B cell (primary cell): ENCODE measurements at places on chromosomes 5 and 9.

DNA sequence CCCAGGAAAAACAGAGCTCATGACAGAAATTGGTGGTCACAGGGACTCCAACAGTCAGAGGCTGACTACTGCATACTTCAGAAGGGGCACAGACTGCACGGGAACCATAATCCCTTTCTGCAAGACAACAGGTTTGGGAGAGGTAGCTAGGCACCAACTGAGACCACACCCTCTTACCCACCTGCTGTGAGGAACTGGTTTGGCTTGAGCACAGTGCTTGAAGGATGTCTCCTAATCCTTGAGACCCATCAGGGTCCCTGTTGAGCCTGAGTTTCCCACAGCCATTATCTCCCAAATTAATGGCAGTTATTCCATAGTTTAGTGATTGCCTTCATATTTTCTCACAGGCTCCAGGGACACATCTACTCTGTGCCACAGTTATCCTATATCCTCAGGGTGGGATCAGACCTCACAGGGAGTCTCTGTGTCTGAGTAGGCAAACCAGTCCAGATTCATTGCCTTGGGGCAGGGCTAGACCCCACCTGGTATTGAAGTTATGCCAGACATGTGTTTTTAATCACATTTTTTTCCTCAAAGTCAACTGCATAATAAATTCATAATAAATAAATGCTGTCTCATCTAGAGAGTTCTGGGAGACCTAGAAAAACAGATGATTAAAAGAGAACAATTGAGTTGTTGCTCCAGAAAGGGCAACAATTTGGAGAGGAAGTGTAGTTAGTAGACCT is 9.3 kb upstream of the CAST start:
- DNase-seq, result no peak

DNA sequence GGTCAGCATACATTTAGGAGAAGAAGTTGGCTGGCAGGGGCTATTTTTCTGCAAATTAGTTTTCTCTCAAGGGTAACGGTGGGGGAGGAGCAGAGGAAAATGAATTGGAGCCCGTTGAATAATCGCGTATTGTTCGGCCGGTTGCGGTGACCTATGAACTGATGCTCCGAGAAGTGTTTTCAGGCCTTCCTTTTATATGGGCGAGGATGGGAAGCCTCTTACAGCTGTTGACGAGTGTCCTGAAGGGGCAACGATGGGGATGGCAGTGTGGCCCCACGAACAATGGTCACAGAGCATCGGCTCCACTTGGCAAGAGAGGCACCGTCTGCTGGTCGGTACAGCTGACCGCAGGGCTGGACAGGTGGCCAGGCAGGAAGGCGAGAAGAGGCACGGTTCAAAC is 400.7 kb downstream of the ZSWIM6 start:
- DNase-seq, result no peak

DNA sequence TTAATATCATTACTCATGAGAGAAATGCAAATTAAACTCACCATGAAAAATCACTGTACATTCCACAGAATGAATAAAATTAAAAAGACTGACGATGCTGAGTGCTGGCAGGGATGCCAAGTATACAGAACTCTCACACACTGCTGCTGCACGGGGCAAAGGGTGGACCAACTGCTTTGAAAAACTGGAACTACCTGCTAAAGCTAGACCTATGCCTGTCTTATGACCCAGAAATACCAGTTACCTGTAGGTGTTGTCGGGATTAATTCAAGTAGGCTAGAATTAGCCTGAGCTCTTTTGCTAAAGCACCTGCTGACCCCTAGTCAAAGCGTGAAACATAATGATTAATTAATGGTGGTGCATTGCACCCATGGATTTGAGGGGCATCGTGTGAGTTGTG is 36.5 kb upstream of the ANKRD18A start:
- DNase-seq, result no peak

DNA sequence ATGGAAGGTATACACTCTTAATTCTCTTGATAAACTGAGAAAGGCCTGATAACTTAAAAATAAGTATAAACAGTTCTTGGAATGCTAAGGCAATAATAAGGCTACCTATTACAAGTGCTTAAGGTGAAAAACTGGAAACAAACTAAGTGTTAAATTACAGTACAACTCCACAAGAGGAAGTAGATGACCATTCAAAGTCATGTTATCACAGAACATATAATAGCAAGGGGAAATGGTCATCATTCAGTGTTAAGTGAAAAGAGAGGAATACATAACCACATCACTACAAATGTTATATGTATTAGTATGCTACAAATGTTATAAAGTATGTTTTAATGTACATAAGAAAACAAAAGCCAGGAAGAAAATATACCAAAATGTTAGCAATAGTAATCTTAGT is 135.9 kb downstream of the CCDC192 start:
- no peak for DNase-seq

GRCh38 chr9:135273008-135273407 is 185.5 kb downstream of the OLFM1 start:
- DNase-seq, result no peak

- no peak for DNase-seq
Observed at GRCh38 chr9:116939614-116940013, 252.5 kb downstream of the TRIM32 start.

DNA sequence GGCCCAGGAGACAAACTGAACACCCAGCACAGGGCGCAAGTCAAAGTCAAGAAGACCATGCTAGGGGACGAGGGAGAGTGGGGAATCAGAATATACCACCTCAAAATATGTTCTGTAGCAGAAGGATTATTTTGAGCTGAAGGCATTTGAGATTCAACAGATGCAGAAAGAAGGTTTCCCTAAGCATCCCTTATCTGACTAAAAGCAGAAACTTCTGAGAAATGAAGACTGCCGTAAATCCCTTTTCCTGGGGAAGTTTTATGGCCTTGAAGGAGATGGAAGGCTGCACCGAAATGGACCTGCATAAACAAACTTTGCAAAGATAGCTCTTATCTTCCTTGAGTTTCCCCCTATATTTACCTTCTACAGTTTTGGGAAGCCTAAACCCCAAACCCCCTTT is 72.8 kb downstream of the PTTG1 start:
- no peak for DNase-seq

GRCh38 chr9:81669866-81670265 is 19.5 kb downstream of the TLE1 start:
- DNase-seq, result no peak

DNA sequence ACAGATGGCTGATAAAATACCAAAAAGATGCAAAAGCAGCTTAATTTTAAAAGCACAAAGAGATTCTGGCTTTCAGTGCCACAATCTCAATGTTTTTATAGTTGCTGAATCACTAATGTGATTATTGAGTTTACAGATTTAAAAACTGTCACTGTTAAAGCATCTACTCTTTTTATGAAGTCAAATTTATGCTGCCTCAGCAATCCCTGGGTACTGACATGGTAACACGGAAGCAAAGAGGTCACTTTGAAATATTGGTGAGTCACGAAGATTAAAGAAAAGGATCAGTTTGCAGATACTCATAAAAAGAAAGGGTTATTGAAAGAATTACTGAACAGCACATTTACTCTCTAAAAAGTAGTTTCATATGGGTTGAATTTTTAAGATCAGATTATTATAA is 39.7 kb upstream of the HMGCS1 start:
- no peak for DNase-seq

DNA sequence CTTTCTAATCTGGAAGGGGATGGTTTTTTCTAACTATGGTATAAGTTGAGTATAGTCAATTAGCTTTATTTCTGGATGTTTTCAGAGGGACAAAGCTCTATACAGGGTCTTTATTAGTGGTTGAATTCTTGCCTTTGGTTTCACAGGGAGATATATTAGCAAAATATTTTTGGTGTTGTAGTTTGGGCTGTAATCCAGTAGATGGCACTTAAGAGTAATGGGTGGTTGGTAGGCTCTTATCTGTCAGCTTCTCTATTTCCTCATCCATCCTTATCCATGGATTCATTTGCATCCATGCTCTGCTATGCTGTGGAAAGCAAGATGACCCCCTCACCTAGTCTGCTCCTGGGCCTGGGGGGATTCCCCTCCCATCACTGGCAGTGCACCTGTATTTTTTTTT is 363.6 kb upstream of the CYLC2 start:
- DNase-seq, result no peak

DNA sequence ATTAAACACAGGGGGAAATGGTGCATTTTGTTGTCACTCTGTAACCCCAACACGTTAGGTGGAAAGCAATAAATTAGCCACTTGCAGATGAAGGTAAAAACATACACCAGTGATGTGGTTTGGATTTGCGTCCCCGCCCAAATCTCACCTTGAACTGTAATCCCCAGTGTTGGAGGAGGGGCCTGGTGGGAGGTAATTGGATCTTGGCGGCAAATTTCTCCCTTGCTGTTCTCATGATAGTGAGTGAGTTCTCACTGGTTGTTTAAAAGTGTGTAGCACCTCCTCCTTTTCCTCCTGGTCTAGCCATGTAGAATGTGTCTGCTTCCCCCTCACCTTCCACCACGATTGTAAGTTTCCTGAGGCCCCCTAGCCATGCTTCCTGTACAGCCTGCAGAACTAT is 17.2 kb downstream of the EPB41L4A start:
- no peak for DNase-seq

- no peak for DNase-seq
Observed at GRCh38 chr9:99885747-99886146, 20.7 kb upstream of the STX17 start.

DNA sequence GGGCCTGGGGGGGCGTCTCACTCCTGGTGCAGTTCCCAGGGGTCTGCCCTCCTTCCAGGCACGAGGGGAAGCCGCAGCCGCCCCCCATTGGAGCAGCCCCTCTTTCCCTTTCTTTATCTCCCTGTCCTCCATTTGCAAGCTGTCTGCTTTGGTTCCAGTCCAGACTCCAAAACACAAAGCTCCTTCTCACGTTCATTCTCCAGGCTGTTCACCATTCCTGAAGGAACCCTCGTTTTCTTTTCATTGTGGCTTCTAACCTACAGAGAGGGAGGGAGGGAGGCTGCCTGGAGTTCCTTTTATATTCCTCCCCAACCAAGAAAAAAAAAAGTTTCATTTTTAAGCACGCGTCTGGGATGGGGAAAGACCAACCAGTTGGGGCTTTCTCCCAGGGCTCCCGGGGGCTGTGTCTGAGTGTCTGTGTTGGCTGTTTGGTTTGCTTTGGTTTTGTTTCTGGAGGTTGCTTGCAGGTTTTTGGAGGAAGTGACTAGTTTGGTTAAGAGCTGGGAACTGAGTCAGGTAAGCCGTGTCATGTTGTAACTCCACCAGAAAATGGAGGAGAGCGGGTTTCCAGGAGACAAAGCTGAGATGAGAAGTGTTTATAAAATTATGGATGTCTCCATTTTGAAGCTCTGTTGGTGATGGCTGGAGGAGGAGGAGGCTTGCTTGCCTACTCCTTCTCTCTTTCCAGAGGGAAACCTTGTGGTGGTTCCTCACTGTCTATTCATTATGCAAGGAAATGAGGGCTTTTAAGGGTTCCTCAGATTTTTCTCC is 1.6 kb downstream of the ZNF462 start:
- no peak for DNase-seq

- DNase-seq, result no peak
Observed at GRCh38 chr9:76162751-76163500, 231.3 kb downstream of the RFK start.

GRCh38 chr5:4246447-4246846 is 650.8 kb downstream of the IRX1 start:
- no peak for DNase-seq

- no peak for DNase-seq
Observed at GRCh38 chr5:161847941-161848391, at the start of gene GABRA1. Gene GABRA1, plus strand, starts transcription at chr5:161848120. Its CDS starts 2,691 bp downstream, at chr5:161850811.

GRCh38 chr5:10704949-10705621 is 55.9 kb downstream of the DAP start:
- no peak for DNase-seq

DNA sequence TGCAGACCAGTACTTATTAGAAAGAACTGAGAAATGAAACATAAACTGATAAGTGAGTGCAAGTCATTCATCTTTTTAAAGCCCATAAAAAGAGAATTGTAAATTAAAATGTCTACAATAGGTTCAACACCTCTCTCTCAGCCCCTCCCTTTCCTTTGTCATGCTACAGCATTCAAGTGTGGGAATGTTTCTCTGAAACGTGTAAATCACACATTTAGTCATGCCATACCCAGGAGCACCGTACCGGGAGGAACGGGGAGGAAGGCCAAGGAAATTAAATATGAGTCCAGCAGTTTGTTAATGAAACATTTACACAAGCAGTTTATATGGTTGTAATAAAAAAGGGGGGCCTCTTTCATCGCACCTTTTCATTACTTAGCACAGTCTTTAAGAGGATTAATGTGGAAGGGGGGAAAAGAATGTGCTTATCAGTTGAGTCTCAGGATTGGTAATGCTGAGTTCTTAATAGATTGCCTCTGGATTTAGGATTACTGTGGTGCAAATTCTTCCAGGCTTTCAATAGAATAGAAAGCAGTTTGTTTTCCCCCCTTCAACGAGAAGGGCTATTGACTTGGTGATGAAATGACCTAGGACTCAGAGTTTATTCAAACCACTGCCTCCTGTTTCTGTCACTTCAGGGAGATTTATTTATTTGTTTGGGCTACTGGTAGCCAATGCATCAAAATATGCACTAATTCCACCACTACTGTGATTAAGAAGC is 176.0 kb upstream of the ZNF608 start:
- no peak for DNase-seq

DNA sequence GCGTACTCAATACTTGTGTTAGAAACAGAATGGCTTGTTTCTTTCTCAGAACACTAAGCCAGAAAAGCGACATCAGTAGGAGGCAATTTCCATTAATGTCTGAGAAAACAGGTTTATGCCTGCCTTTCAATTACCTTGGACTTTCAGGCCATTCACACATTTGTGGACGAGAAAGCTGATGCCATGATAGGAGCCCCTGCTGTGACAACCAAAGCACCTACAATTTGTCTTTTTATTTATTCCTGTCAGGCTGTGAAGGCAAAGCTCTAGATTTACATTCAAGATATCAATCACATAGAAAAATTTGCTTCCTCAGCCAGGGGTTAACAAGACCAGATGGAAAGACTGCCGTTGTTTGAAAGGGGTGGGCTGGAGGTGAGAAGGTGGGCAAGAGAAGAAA is 76.2 kb downstream of the C7 start:
- no peak for DNase-seq

GRCh38 chr5:178333821-178334481 is 101.3 kb upstream of the PHYKPL start:
- no peak for DNase-seq

DNA sequence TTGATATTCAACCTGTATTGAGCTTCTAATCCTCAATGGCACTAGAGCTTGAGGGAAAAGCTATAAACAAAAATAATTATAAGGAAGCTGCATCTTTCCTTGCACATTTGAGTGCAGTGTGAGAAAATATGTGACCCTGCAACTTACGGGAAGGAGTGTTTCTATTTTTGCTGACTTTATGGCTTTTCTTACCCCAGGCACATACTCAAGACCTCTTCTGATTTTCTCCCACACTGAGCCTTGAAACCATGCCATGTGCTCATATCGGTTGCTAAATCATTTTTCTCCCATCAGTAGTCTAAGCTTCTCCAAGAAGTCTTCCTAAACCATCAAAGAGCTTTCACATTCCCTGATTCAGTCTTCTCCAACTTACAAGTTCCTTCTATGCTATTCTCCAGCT is 91.5 kb downstream of the CDH6 start:
- DNase-seq, result no peak
